Body of pancreas (tissue), 4 donors: ENCODE measurements at places on chromosomes 1 and 21.
A peak's percentile ranks its signal among the peaks of the same experiment; 100 is the strongest.

DNA sequence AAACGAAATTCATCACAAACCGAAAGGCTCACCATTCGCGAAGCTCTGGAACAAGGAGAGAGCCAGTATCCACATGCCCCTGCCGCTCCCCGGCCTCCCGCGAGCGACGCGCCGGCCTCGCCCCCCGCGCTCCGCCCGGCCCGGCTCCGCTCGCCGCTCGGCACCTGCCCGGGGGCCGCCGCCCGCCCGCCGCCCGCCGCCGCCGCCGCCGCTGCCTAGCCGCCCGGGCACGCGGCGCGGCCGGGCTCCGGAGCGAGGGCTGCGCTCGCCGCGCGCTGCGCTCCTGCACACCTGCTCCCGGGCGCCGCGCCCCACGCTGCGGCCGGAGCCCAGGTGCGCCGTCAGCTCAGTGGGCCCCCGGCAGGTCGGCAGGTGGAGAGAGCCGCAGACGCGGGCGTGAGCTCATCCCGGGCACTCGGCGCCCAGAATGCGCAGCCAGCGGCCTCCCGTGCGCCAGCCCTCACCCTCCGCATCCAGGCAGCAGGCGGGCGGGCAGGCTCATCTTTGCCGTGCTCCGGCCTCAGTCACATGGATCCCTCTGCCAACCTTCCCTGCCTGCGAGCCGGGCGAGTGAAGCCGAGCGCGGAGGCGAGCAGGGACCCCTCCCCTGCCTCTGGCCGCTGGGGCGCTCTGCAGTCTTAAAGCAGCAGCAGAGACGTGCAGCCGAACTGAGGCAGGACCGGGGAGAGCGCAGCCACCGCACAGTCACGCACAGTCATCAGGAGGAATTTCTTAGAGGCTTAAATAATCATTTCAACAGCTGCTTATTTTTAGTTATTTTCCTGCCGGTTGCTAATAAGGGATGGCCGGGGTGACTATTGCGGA, at the start of gene DSCAM:
TSS of gene DSCAM (minus strand) at position 572 of the 825 bp plus-strand sequence. CDS start at position 75, 497 bp downstream.
- DNase-seq, result no peak

- no peak for DNase-seq
Observed at GRCh38 chr1:1959459-1959839, 40.4 kb upstream of the TMEM52 start.

DNA sequence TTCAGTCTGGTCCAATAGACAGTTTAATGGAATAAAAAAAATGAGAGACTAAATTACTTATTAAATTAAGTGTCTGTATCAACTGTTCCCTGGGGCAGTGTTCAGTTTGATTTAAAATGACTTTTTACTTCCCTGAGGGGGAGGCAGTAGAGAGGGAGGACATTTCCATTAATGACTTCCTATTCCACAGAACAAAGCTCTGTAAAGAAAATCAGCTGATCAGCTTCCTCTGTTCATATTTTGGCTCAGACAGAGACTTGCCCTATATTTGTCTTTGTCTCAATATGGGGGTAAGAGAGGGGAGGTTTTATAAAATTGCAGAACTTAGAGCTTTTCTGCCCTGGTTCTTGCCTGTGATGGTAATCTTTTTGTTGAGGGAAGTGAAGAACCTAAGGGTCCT, 8.4 kb downstream of the CFAP126 start:
- no peak for DNase-seq

DNA sequence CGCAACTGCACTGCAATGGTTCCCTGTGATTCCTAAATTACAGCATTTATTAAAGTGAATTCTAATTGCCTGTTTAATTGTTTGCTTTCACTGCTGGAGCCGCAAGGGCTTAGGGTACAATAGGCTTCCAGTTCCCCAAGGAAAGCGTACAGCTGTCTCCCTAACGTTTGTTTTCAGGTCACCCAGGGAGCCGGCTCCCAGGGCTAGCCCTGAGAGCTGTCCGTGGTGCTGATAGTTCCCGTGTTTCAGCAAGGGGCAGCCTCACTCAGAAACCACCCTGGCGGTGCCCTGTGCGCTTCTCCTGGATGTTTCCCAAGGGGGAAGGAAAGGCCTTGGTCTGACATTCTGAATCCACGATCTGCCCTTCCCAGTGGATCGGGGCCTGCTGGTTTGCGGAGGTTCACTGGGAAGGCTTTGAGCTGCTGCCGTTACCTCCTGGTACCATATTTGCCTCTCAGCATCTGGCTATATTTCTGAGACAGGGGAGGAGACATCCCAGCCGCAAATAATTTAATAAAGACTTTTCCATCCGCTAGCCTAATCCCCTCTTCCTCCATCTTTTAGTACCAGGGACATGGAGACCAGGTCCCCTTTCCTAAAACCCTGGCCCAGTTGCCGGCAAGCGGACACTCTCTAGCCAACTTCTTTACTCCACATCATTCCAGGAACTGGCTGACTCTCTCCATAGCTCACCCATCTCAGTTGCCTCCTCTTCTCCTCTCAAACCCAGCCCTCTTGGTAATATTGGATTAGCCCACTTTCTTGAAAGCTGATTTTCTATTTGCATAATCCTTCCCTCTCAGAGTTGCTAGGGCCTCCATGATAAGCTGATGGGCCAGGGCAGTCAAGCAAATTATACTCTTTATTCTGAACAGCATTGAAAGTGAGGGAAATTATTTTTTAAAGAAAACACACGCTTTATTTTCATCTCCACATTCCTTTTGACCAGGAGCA, 149.0 kb downstream of the IGSF21 start:
- peak; percentile 64 for DNase-seq

- no peak for DNase-seq
Observed at GRCh38 chr1:87826681-87827251, 498.1 kb downstream of the LMO4 start.

DNA sequence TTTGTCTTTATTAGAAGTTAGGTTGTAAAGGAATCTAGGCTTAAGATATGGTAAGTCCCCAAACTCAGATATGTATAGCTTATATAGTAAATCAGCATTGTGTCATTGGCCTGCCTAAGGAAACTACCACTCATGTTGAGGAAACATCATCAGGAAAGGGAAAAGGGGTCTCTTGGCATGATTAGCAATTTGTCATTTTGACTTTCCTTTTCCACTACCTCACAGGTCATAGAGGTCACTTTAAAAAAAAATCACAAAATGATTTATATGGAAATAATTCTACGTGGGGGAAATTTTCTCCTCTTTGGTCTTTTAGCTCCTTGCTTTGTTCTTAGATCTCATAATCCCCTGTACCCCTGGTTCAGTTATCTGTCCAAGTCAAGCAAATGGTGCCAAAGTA, 213.5 kb downstream of the RPS6KC1 start:
- DNase-seq, result no peak

DNA sequence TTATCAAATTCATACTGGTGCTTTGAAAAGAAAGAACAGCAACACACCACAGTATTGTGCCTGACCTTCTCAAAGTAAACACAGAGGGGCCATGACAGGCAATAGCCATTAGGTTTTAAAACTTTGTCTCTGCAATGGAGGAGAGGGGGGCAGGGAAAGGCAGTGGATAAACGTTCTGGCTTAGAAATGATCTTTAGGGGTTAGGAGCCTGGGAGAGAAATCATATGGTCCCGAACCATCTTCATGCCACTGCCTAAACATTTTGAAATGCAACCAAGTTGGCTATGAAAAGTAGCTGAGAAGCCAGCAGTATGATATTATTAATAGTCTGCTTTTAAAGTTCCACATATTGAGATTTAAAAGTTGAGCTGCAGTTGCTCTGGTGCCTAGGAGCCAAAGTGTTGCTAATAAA, 39.8 kb downstream of the PLPP3 start:
- DNase-seq, result no peak

DNA sequence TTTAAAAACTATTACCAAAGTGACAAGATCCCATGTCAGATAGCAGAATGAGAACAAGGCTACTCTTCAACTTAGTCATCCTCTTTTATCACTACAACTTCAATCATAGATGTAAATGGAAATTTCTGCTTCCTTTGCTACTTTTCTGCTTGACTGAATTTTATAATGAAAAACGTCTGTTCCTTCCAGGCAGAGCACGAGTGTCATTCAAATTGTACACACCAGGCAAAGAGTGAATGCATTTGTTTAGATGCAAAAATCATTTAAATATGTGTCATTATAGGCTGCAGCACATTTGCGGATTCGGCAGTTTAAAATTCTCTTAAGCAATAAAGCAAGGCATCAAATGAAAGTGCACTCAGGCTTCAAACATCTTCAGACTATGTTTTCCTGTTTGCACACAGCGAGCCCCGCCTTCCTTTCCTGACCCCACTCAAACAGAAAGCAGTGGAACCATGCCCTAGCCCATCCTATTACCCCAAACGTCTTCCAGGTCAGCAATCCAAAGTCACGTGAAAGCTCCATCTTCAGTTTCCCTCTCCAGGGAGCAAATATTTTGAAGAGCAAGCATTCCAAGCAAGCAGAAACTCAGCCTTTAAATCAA, 99.6 kb downstream of the APP start:
- no peak for DNase-seq

GRCh38 chr1:89759036-89759435, 61.8 kb upstream of the LRRC8D start:
- no peak for DNase-seq

- no peak for DNase-seq
Observed at GRCh38 chr1:5936621-5937372, 55.4 kb downstream of the NPHP4 start.

GRCh38 chr1:11841245-11842153, 6.1 kb downstream of the NPPA start:
- DNase-seq, result no peak

DNA sequence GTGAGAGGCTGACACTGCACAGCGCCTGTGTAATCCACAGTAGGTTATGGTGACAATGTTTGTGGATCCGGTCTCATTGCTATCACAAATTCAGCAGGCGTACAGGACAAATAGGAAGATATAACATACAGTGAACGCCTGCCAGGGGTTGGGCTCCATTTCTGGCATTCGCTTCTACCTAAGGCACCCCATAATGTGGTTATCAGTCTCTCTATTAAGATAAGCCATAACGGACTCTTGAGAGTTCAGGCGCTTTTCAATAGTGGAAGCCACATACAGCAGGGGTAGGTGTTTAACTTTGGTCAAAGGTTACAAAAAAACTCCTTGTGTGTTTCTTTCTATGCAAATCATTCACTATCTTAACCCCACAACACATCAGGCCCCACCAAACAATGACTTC, 72.8 kb downstream of the SIPA1L2 start:
- no peak for DNase-seq

DNA sequence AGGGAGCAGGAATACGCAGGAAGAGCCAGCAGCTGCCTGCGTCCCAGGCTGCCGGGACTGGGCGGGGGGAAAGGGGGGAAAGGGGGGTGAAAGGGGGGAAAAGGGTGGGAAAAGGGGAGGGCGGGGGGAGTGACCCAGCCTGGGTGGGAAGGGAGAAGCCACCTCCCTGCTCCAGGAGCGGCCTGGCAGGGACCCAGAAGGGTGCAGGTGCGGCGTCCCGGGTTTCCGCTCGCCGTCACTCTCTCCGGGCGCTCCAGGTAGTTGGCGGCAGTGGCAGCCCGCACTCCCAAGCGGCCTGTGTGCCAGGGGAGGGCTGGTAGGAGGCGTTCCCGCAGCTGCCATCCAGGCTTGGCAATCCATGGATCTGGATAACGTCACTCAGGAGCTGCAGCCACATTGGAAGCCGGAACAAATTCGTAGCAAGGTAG, 141.0 kb upstream of the NGF start:
- peak; percentile 83 for DNase-seq

GRCh38 chr21:32559006-32559610, 26.2 kb downstream of the TCP10L start:
- DNase-seq, result no peak

GRCh38 chr1:20138961-20139550, at the start of gene PLA2G2F:
Gene PLA2G2F, plus strand, starts transcription at chr1:20139323. Its CDS starts 105 bp downstream, at chr1:20139428.
- DNase-seq, result no peak

GRCh38 chr1:64829411-64830029, 84.6 kb downstream of the RAVER2 start:
- no peak for DNase-seq

DNA sequence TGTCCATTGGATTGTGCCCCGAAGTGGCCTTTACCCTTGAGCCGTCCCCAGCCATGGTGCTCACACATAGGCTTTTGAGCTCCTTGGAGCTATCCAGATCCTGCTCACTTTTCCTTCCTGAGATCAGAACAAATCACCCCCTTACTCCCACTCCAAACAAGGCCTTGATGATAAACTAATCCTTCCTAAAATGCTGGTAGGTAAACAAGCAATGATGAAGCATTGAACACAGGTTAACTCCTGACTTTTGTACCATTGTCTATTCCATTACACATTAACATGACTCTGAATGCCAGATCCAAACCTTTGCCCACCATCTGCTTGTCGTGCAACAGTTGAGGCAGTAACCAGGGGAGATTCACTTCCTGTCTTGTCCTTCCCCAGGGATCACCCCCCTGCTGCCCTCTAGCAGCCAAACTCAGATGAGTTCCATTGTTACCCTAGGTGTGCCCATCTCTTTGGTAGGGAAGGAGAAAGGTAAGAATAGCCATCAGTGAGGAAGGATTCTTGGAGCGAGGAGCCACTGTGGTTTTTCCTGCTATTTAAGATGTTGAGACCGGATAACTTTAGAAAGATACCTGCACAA, 79.5 kb upstream of the DNAJC6 start:
- no peak for DNase-seq

- no peak for DNase-seq
Observed at GRCh38 chr21:34513129-34513675, 1.2 kb upstream of the KCNE1 start.

GRCh38 chr1:31498376-31499040, 77.8 kb upstream of the TINAGL1 start:
- no peak for DNase-seq

DNA sequence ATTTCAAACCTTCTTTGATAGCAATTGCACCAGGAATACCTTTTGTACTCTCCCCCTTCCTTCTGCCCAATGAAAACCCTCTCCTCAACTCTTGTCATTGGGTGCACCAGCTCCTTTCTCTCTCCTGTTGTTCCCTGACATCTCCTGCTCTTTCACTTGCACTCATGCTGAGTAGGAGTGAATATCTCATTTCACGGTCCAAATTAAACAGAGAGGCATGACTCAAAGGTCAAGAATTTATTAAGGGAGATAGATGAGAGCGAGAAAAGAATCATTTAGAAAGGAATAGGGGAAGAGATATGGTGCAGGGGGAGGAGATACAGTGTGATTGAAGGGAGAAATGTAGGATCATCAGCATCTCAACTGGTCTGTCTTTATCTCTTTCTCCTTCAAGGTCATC, 22.1 kb downstream of the AIM2 start:
- DNase-seq, result no peak

DNA sequence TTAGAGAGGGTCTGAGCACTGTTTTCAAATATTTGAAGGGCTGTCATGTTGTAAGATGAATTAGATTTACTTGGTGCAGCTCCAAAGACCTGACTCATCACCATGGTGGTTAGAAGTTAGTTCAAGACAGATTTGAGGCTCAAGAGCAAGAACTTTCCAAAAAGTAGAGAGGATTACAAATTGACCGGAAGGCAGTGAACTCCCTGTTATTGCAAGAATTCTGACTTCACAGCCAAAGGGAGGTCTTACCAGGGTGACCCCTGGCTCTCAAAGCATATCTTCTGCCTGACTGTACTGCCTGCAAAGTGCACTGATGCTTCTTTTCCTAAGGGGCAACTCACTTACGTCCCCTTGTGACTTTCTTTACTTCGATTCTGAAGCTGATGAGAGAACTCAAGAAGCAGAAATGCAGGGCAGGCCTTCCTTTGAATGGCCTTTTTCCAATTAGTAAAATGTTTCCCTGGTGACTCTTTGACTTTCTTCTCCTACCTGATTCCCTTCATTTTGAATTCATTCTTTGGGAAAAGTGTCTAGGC, 86.4 kb downstream of the NAV1 start:
- no peak for DNase-seq

GRCh38 chr1:183844806-183845205, 39.9 kb downstream of the RGL1 start:
- no peak for DNase-seq
